Suprapubic skin (tissue), 4 donors: ENCODE measurements at places on chromosomes 4 and X.
A peak's percentile ranks its signal among the peaks of the same experiment; 100 is the strongest.

DNA sequence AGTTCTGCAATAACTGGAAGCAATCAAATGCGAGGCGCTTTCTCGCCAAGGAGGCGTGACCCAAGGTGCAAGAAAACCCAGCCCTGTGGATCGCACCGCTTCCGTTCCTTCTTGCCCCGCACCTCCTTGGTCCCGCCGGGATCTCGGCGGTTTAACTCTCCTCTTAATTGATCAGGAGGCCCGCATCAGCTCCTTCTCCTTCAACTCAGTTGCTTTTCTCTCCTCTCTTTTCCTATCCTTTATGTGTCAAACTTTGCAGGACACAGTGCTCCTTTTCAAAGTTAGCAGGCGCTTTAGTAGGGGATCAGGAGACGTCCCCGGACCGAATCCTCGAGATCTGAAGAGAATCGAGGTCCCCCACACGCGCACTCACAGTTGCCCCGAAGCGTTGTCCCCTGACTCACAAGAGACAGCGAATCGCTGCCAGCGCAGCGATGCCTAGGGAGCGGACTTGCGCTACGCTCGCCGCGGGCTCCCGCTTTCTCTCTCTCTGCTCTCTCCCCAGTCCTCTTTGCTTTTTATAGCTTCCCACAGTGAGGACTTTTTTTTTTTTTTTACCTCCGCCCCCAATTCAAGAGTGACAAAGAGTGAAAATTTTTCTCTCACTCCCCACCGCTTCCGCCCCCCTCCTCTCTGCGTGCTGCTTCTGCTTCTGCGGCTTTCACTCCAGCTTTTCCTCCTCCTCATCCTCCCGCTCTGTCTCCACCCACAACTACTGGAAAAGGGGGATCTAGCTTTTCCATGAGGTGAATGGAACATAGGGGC lies at the start of gene DKK2:
Gene DKK2 (minus strand): TSS at position 495 of the 765 bp plus-strand sequence. CDS start 722 bp downstream, outside the sequence.
- peak within 1 kb of the TSS; percentile 44 for H3K4me3 ChIP-seq
- H3K4me1 ChIP-seq: peaks cover 25% of the 10 kb centered on the region
- H3K36me3 ChIP-seq: no peaks in the 10 kb centered on the region

DNA sequence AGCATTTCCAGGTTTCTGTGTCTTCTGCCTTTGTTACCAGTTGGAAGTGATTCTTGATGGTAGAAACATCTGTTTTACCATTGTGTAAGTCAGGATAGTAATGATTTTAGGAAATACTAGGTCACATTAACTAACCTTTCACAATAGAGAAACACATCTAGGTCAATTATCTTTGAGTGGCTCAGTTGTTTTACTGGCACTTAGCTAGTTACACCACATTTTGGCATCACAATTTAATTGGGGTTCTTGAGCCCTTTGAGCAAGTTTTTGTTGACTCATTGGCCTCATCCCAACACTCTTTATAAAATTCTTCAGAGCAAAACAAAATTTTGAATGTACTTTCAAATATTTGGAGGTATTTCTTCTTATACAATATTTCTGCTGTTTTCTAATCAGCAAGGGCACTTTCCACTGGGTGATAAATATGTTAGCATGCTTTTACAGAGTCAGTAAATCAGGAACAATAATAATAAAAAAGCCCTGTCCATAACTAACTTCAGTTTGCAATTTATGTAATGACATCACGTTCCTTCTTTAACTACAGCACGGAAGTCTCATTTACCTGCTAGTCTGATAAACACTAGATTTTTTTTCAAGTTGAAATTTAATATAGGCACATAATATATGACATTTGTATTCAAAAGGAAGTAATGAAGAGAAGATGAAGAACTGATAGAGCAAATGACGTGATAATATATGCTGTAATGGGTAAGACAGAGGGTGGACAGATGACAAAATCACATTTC lies 64.8 kb upstream of the GK2 start:
- DNase-seq: no peak
- H3K4me1 ChIP-seq: no peaks in the 10 kb centered on the region
- H3K27ac ChIP-seq: peak overlapping the region; percentile 20
- no peaks in the 10 kb centered on the region for H3K36me3 ChIP-seq
- no peaks in the 10 kb centered on the region for H3K27me3 ChIP-seq

- no peak overlapping the region for H3K27ac ChIP-seq
- H3K36me3 ChIP-seq: no peaks in the 10 kb centered on the region
- no peak overlapping the region for H3K4me3 ChIP-seq
- H3K4me1 ChIP-seq: no peaks in the 10 kb centered on the region
- H3K27me3 ChIP-seq: no peaks in the 10 kb centered on the region
Measured at GRCh38 chrX:18415386-18415785, 10.0 kb upstream of the CDKL5 start.

DNA sequence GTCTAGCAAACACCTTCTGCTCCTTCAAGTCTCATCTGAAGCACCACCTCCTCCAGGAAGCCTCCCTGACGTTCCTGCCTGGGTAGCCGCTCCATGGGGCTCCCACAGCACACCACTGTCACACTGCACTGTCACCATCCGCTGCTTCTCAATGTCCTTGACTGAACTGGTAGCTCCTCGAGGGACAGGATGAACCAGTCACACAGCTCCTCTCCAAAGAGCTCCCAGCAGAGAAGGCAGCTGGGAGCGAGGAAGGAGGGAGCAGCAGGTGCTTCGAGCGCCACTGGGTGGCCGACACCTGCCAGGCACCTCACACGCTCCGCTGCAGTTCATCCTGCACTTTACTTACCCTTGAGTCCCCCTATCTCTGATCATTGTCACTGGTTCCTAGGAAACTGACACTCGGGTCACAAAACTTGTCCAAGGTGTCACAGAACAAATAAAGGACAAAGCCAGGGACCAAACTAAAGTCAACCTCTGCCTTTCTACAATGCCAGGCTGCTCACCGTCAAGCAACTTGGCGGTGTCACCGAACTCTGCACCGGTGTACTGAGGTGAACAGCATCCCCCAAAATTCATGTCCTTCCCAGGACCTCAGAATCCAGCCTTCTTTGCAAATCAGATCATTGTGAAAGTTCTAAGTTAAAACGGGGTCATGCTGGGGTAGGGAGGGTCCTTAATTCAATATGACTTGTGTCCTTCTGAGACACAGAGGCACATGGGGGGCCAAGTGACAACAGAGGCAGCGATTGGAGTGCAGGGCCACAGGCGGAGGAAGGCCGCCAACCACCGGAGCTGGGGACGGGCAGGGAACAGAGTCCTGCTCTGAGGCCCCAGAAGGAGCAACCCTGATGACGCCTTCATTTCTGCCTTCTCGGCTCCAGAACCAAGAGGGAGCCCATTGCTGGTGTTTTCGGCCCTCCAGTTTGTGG lies 5.5 kb upstream of the S100P start:
- no peak for DNase-seq
- no peaks in the 10 kb centered on the region for H3K27me3 ChIP-seq
- H3K4me3 ChIP-seq: no peak overlapping the region
- H3K4me1 ChIP-seq: peaks cover 15% of the 10 kb centered on the region
- no peaks in the 10 kb centered on the region for H3K36me3 ChIP-seq
- H3K27ac ChIP-seq: peak overlapping the region; percentile 76

DNA sequence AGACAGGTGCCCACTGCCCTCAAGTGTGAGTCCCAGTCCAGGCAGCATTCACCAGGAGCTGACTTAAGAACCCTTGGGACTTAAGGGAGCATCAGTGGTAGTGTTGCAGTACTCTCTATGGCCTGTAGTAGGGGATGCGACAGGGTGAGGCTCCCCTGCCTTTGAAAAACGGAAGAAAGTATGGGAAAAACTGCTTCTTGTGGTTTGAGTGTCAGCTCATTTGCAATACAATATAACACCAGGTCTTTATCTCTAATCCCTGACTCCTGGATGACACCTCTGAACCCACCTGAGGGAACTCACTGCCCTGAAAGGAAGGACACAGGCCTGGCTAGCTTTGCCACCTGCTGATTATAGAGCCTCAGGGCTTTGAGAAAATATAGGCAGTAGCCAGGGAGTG lies 176.0 kb downstream of the SMARCA1 start:
- H3K27ac ChIP-seq: no peak overlapping the region
- no peak overlapping the region for H3K4me3 ChIP-seq
- H3K4me1 ChIP-seq: no peaks in the 10 kb centered on the region
- no peak for DNase-seq
- no peaks in the 10 kb centered on the region for H3K36me3 ChIP-seq
- H3K27me3 ChIP-seq: no peaks in the 10 kb centered on the region

GRCh38 chr4:25842229-25842845 lies 20.5 kb downstream of the SEL1L3 start:
- H3K4me1 ChIP-seq: no peaks in the 10 kb centered on the region
- H3K36me3 ChIP-seq: no peaks in the 10 kb centered on the region
- no peaks in the 10 kb centered on the region for H3K27me3 ChIP-seq
- no peak overlapping the region for H3K27ac ChIP-seq
- DNase-seq: no peak
- no peak overlapping the region for H3K4me3 ChIP-seq

DNA sequence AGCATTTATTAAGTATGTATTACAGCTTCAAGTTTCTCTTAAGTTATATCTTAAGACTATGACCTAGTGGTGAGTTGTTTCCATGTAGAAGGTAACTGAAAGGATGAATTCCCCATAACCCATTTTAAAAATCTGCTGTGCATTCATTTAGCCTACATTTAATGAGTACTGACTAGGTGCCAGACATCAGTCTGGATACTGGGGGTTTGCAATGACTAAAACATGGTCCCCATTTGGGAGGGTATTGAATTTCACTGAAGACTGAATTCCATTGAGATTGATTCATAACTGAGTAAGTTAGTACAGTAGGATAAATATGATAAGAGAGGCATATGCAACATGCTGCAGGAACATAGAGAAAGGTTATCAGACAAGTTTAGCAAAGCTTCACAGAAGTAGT lies 241.5 kb downstream of the FRAS1 start:
- no peaks in the 10 kb centered on the region for H3K27me3 ChIP-seq
- no peak overlapping the region for H3K27ac ChIP-seq
- H3K4me1 ChIP-seq: peaks cover 21% of the 10 kb centered on the region
- DNase-seq: no peak
- H3K36me3 ChIP-seq: no peaks in the 10 kb centered on the region

- peaks cover 6% of the 10 kb centered on the region for H3K4me1 ChIP-seq
- no peak overlapping the region for H3K27ac ChIP-seq
- no peaks in the 10 kb centered on the region for H3K36me3 ChIP-seq
Measured at GRCh38 chr4:152525878-152526277, 10.0 kb downstream of the FBXW7 start.

- no peaks in the 10 kb centered on the region for H3K36me3 ChIP-seq
- no peaks in the 10 kb centered on the region for H3K4me1 ChIP-seq
- no peak overlapping the region for H3K4me3 ChIP-seq
- no peaks in the 10 kb centered on the region for H3K27me3 ChIP-seq
- DNase-seq: no peak
Measured at GRCh38 chrX:661154-661553, 30.6 kb downstream of the SHOX start.

GRCh38 chr4:1856943-1857699 lies 1.2 kb upstream of the LETM1 start:
- H3K36me3 ChIP-seq: no peaks in the 10 kb centered on the region
- peaks cover 48% of the 10 kb centered on the region for H3K4me1 ChIP-seq
- H3K27ac ChIP-seq: peak overlapping the region; percentile 93
- H3K4me3 ChIP-seq: peak overlapping the region; percentile 96

GRCh38 chr4:37601531-37601930 lies 84.6 kb downstream of the RELL1 start:
- H3K27me3 ChIP-seq: no peaks in the 10 kb centered on the region
- no peaks in the 10 kb centered on the region for H3K36me3 ChIP-seq
- DNase-seq: no peak
- peaks cover 6% of the 10 kb centered on the region for H3K4me1 ChIP-seq
- no peak overlapping the region for H3K4me3 ChIP-seq

GRCh38 chr4:159204566-159204965 lies 101.7 kb downstream of the RAPGEF2 start:
- H3K27me3 ChIP-seq: no peaks in the 10 kb centered on the region
- no peak overlapping the region for H3K27ac ChIP-seq
- no peak for DNase-seq
- no peak overlapping the region for H3K4me3 ChIP-seq

DNA sequence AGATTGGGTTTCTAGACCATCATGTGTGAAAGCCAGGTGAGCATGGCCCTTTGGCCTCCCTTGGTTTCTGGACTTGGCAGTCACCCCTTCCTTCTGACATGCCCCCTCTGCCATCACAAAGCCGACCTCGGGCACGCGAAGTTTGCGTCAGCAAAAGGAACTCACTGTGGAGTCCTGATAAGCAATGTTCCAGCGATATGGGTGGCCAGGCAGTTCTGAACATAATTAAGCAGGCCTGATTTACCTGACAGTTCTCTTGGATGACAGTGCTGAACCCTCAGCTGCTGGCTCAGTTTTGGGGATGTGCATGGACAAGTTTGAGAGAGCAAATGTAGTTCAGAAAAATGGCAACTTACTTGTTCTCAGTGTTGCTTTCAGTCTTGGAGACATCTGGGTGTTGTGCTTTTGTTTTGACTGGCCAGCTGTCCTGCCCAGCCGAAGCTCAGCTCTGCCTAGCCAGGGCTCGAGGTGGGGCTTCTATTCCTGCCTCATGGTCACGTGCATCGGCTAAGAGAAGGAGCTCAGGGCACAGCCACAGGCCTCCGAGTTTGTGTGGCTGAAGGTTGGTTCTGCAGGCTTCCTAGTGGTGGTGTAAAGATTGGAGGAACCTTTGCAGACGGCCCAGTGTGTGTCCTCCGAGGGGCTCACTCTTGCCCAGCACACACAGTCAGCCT lies 78.3 kb downstream of the CLDN34 start:
- peaks cover 57% of the 10 kb centered on the region for H3K4me1 ChIP-seq
- DNase-seq: no peak
- no peak overlapping the region for H3K27ac ChIP-seq
- H3K36me3 ChIP-seq: no peaks in the 10 kb centered on the region
- H3K27me3 ChIP-seq: no peaks in the 10 kb centered on the region

- H3K27me3 ChIP-seq: no peaks in the 10 kb centered on the region
- peaks cover 6% of the 10 kb centered on the region for H3K4me1 ChIP-seq
- H3K36me3 ChIP-seq: no peaks in the 10 kb centered on the region
- no peak overlapping the region for H3K27ac ChIP-seq
- no peak for DNase-seq
Measured at GRCh38 chr4:41102414-41103092, 111.8 kb downstream of the APBB2 start.

- no peaks in the 10 kb centered on the region for H3K36me3 ChIP-seq
- no peaks in the 10 kb centered on the region for H3K4me1 ChIP-seq
- H3K4me3 ChIP-seq: no peak overlapping the region
- no peaks in the 10 kb centered on the region for H3K27me3 ChIP-seq
- DNase-seq: no peak
Measured at GRCh38 chr4:43718369-43718768, 730.2 kb downstream of the KCTD8 start.

GRCh38 chr4:66575008-66575696 lies 904.9 kb upstream of the EPHA5 start:
- no peak for DNase-seq
- no peaks in the 10 kb centered on the region for H3K27me3 ChIP-seq
- H3K27ac ChIP-seq: no peak overlapping the region
- H3K4me3 ChIP-seq: peak overlapping the region; percentile 23
- H3K4me1 ChIP-seq: peaks cover 5% of the 10 kb centered on the region
- no peaks in the 10 kb centered on the region for H3K36me3 ChIP-seq
